Activated CD4-positive, alpha-beta T cell treated with anti-CD3 and anti-CD28 coated beads, Interleukin-2, amount 50 U/mL, for 24 hours (primary cell): ENCODE measurements at places on chromosomes 11 and 22.

- DNase-seq, result no peak
Observed at GRCh38 chr11:119903389-119903788, 174.4 kb upstream of the NECTIN1 start.

DNA sequence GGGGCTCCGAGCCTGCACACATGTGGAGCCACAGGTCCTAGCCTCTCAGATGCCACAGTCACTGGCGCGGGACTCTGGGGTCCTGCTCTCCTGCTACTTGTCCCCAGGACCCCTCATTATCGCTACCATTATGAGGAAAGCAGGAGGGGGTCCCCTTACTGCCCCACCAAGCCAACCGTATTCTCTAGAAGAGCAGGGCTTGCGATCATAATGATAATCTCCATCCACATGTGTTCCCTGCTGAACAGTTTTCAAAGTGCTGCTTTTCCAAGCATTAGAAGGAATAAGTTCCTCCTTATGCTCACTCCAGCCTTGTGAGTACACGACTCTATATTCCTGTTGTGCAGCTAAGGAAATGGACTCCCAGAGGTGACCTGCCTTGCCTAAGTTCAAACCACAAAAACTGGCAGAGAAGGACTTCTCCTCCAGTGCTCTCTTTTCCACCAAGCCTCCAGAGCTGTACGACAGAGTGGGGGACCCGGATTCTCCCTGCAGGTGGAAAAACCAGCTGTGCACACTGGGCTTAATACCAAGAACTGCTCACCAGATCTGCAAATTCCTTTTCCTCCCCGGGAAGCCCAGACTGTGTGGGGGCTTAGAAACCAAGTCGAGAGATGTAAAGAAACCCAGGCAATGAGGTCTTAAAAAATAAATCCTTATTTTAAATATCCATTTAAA is 92.8 kb upstream of the DRD2 start:
- DNase-seq, result no peak

GRCh38 chr11:12856338-12856737 is 152.8 kb upstream of the RASSF10 start:
- DNase-seq, result no peak

GRCh38 chr22:39232806-39233709 is 11.7 kb downstream of the PDGFB start:
- no peak for DNase-seq

- DNase-seq, result no peak
Observed at GRCh38 chr11:7611411-7611810, 61.9 kb downstream of the CYB5R2 start.

DNA sequence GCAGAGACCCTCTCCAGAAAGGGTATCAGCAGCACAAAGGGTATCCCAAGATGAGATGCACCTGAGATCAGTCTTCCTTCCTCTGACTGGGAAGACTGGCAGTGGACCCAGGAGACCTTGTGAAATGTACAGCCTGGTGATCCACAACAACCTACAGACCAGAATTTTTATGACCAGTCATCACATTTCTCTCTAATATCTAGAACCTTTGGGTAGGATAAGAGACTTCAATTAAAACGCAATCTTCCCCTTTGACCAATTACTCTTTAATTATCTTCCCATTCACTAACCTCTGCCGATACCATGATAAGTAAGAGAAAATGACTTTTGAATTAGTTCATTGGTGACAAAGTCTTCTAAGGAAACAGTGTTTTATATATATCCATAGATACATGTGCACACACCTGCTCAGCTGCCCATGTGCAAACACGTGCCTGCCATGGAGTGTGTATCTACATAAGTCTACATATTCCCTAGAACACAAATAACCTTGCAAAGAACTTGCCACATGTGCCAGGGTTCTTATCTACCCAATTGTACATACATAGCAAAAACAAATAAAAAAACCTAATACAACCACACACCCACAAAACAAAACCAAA is 44.2 kb upstream of the SLC5A1 start:
- DNase-seq, result no peak

DNA sequence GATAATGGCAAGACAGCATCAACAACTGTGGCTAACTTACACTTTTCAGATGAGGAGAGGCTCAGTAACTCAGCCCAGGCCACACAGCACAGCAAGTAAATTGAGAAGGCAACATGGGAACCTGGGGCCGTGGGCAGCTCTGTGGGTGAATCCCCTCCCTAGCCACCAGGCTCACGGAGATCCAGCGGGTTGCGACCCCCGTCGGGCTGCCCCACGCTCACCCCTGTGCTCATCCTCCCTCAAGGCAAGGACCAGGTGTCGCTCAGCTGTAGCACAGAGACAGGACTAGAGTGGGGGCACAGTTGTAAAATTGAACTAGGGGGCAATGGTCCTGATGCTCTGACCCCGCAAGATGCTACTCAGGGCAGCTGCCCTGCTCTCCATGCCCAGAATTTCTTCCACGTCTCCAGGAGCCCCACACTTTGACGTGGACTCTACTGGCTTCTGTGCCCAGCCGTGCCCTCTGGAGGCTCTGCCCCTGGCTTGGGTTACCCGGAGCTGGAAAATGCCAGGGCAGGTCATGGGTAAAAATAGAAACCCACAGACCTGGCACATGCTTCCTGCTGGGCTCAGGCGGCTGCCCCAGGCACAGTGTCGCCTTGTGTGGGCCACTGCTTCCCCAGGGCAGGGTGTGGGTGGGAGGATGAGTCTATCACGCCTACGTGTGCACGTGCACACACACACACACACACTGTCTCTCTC is 9.0 kb downstream of the TUBA8 start:
- DNase-seq, result no peak

- DNase-seq, result no peak
Observed at GRCh38 chr11:126766440-126766839, 234.1 kb downstream of the KIRREL3 start.

- DNase-seq, result peak; percentile 30
Observed at GRCh38 chr11:102940714-102941588, 14.6 kb downstream of the MMP13 start.
